ENCODE measurements at places on chromosomes 5 and 9.

GRCh38 chr5:54639621-54640020 is 122.1 kb downstream of the SNX18 start:
- no peak for DNase-seq

DNA sequence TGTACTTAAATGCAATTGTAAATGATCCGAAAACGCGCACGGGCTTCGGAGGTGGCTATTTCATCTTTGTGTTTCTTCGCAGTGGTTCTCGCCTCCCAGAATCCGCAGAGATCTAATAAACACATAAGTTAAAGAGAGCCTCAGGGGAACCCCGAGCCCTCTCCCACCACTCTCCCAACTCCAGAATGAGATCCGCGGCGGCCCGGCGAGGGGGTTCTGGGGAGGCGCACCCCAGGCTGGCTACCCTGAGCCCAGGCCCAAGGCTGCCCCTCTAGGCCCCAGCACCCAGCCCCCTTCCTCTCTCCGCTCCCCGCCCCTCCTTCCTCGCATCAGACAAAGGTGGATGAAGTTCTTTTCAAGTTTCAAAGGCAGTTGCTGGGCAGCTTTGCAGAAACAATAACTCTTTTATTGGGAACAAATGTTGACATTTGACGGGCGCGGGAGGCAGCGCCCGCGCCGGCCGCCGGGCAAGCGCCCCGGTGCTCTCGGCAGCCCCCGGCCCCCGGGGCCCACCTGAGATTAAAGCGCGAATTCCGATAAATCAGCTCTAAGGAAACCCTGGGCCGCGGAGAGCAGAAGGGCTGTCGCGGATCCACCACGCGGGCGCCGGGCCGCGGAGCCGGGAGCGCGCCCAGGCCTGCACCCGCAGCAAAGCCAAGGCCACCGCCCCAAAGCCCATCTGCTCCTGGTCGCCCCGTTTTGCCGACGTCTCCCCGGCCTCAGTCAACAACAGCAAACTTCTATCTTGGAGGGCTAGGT is 8.4 kb downstream of the IRX2 start:
- no peak for DNase-seq

DNA sequence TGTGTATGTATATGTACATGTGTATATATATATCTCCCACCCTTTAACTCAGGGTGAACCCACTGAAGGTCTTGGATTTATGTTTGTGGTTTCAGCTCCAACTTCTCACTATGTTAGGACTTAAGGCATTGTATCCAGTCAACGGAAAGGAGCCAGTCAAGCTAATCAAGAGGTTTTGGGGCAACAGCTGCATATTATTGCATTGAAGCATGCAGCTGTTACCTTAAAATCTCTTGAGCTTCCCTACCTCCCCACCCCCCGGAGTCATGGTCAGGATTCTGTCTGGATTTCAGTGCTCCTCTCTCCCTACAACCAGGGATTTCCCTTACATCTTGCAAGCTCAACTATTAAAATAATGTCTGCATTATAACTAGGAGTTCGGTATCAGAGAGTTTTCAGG is 399.5 kb downstream of the SPOCK1 start:
- DNase-seq = no peak

DNA sequence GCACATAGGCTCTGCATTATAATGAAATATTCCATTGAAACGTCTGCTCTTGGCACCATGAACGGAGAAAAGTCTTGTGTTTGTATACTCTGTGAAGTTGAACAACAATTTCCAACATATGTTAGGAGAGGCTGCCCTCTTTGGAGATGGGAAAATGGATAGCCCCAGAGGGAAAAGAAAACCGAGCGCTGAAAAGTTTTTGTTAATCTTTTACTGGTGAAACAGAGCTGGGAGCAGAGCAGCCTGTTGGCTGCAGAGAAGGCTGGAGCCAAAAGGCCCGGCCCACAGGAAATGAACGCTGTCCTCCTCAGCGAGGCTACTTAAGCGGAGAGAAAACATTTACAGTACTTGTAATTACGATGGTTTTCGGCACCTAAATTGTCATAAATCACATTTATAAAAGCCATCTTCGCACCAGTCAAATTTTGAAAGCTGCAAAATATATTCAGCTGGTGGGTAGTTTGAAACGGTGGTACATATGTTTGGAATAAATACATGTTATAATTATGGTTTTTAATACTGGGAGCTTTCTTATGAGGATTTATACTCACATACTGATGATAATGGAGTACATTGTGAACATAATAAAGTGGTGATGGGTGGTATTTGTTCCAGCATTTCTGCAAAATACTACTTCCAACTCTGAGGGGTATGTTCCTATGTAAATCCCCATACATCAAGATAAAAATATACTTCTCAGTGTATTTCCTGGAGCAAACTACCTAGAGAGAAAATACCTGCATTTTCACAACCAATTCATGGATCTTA is 129.6 kb upstream of the CNTLN start:
- no peak for DNase-seq

DNA sequence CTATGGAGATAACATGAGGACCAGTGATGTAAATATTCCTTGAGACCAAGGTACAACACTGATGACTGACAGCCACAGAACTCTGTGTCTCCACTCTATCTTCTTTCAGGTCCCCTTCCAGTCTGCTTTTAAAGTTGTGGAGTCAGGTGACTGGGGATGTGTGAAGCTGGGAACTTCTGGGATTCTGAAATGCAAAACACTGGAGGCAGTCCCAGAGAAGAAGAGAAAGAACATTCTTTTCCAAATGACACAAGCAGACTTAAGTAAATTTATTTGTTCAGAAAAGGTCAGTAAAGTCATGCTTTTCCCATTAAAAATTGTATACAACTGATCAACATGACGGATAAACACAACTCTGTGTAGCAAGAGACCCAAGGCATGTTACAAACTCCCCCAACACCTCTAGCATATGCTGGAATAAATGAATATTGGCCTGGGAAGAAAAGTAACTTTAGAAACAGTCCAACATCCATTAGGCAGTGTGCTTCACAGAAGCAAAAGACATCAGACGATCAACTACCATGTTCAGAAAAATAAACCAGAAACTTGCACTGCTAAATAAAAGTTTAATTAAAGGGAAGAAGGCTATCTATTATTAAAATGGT is 92.4 kb upstream of the IFNK start:
- no peak for DNase-seq

GRCh38 chr5:109961751-109962150 is 272.0 kb downstream of the MAN2A1 start:
- DNase-seq = no peak

- no peak for DNase-seq
These were observed 247.0 kb downstream of the CDH9 start for GRCh38 chr5:26791433-26791832.

GRCh38 chr5:67221487-67222242 is 25.1 kb upstream of the CD180 start:
- peak; percentile 38 for DNase-seq

GRCh38 chr5:16615741-16616535 is 859 bp downstream of the RETREG1 start:
- DNase-seq = peak; percentile 50

GRCh38 chr9:4563105-4563504 is 72.8 kb downstream of the SLC1A1 start:
- DNase-seq = no peak

DNA sequence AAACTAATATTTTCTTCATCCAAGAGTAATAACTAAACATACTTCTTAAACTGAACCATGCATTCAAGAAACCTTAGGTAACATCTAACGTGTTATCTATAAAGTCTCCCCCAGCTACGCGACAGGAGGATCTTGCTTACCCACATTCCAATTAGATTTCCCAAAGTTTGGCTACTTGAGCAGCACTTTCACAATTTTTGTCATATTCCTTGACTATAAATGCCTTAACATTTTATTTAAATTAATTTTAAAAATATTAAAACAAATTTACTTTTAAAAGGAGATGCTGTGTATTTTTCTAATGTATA is 25.3 kb upstream of the IFNE start:
- DNase-seq = no peak

DNA sequence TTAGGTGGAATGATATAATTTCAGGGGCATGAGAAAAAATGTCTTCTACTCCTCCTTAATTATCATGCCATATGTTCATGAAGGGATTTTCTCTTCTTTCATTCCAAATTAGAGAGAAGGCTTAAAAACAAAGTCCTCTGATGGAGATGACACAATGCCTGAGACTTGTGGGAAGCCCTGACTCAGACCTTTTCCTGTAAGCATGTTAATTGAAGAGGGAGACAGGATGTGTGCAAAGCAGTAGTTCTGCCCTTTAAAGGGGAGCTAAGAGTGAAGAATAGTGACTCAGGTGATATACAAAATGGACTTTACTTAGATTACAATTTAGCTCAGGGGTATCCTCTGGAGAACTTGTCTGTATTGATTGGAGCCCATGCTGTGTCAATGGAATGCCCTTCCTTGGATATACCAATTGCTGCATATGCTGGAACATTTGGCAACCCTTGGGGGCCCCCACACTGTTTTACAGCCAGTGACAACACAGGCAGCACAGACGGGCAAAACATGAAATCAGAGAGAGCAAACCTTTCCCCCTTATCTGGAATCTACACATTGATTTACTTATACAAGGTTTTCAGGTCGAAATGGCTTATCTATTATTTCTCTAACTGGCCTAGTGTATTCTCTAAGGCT is 81.3 kb downstream of the IZUMO3 start:
- DNase-seq = no peak

DNA sequence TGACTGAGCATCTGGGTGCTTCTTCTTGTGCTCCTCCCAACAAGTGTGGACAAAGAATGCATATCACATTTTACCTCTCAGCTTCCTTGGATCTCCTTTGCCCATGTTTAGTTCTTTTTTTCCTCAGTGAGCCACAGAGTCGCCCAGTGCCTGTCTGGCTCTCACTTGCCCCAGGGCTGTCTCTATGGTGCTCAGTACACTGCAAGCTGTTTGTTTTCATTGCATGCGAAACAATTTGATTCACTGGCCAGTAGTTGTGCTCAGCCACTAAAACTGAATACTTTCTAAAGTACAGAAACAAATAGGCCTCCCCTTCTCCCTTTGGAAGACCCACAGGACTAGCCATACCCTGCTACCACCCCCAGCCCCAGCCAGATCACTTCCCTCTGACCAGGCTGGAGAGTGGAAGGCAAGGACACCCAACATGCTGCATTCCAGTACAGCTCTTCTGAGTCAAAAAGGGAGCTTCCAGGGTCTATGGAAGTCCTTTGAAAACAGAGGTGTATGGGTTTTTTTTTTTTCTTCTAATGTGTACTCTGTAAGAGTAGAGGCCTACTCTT is 3.8 kb downstream of the LHFPL2 start:
- DNase-seq = no peak

- no peak for DNase-seq
These were observed 2.4 kb downstream of the TOR4A start for GRCh38 chr9:137279741-137280473.

GRCh38 chr5:115022303-115022702 is 147.4 kb downstream of the TRIM36 start:
- no peak for DNase-seq

DNA sequence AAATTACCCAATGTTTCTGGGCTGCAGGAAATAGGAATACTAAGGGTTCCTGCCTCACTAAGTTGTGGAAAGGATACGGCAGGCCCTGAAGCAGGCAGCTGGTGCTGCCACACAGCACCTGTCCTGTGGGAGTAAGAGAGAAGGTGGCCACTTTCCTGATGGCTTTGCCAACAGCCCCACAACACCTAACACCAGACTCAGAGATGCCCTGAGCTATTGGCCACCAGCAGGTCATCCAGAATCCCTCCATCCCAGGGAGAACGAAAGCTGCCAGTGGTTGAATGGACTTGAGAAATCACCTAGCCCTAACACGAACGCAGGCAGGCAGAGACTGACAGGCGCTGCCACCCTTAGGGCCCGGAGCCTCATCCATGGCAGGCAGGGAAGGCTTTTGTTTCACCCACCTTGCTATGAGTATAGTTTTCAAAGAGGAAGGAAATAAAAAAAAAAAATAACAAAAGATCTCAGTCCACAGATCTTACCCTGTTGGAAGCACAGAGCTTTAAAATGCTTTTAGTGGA is 82.2 kb downstream of the DCP2 start:
- DNase-seq = no peak

- DNase-seq = no peak
These were observed 791.4 kb downstream of the MTRR start for GRCh38 chr5:8660133-8660893.

DNA sequence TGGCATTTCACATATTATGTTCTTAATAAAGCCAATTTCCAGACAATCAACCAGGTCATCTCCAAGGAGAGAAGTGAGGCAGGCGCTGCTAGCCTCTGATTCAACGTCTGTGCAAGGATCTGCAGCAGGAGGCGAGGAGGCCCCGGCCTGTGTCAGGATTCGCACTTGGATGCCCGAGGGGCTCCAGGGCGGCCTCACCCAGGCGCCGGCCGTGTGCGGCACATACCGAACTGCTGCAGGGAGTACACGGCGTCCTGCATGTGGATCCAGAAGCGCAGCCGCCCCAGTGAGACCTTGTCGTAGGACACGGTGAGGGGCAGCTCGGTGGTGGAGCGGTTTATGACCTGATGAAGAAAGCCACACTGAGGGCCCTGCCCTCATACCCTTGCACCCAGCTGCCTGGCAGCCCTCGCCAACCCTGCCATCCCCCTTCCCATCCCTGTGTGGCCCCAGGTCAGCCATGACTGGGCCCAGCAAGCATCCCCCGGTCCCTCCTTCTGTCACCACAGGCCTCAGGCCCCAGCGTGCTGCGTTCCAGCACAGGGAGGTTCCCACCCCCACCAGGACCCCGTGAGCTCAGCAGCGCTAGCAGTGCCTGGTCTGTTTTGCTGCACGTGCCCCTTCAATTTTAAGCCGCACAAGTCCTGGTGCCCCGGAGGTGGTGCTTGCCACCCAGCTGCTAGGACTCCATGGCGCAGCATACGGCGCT is 9.9 kb downstream of the CLPTM1L start:
- no peak for DNase-seq

- DNase-seq = no peak
These were observed 113.5 kb upstream of the PCA3 start for GRCh38 chr9:76650692-76651091.

- no peak for DNase-seq
These were observed 30.9 kb downstream of the LHX6 start for GRCh38 chr9:122197882-122198281.

- no peak for DNase-seq
These were observed 179.0 kb upstream of the ADRA1B start for GRCh38 chr5:159737263-159737662.

All from stimulated activated naive CD4-positive, alpha-beta T cell (primary cell).